ENCODE measurements at places on chromosomes 7 and 10.

DNA sequence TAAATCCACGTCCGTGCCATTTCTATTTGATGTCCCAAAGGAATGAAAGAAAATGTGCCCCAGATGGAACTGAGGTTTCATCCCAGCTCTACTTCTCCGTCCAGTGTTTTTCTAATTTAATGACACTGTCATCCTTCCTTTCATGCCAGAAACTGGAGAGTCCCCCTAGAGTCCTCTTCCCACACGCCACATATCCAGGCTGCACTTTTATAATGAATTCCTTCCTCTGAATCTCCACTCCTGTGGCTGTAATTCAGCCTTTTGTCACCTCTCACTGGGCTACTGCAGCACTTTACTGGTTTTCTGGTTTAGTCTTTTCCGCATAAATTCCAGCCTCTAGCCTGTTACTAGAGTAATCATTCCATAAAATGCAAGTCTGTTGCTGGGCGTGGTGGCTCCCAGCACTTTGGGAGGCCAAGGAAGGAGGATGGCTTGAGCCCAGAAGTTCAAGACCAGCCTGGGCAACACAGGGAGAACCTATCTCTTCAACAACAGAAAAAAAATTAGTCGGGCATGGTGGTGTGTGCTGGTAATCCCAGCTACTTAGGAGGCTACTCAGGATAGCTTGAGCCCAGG lies 142.6 kb upstream of the RHEB start:
- DNase-seq, result no peak

- no peak for DNase-seq
Observed at GRCh38 chr7:133501771-133502170, 248.9 kb downstream of the EXOC4 start.

- no peak for DNase-seq
Observed at GRCh38 chr10:28241741-28242399, 61.0 kb downstream of the MPP7 start.

DNA sequence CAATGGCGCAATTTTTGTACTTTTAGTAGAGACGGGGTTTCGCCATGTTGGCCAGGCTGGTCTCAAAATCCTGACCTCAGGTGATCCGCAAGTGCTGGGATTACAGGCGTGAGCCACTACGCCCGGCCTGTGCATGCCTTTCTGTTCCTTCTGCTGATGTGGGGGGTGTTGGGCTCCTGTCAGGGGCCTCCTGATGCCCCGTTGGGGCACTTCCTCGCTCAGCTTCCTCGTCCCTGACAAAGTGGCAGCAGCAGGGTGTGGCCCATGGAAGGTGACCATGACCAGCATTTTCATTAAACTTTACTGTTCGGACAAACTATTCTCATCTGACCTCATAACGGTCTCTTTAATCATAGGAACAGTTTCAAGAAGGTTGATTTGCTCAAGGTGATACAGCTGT lies 69.4 kb downstream of the TBXAS1 start:
- no peak for DNase-seq

DNA sequence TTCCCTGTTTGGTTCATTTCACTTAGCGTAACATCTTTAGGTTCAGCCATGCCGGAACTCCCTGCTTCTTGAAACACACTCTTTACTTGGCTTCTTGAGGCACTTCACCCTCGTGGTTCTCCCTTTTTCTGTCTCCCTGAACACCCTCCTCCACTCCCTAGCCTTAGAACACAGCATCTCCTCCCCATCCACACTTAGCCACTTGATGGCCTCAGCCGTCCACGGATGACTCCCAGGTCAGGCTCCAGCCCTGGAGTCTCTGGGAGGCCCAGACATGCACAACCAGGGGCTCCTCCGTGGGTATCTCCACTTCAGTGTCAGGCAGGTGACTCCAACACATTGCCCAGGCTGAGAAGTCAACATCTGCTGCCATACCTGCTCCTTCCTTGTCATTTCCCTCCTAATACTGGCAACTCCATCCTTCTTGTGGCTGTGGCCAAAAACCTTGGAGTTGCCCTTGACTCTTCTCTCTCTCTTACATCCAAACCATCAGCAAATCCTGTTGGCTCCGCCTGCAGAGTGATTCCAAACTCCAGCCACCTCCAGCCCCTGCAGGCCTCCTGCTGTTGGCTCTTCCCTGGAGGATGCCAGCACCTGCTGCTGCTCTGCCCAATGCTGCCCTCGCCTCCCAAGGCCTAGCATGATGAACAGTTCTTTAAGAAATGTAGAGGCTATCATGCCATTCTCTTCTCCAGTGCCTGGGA lies 8.4 kb upstream of the INMT start:
- no peak for DNase-seq

DNA sequence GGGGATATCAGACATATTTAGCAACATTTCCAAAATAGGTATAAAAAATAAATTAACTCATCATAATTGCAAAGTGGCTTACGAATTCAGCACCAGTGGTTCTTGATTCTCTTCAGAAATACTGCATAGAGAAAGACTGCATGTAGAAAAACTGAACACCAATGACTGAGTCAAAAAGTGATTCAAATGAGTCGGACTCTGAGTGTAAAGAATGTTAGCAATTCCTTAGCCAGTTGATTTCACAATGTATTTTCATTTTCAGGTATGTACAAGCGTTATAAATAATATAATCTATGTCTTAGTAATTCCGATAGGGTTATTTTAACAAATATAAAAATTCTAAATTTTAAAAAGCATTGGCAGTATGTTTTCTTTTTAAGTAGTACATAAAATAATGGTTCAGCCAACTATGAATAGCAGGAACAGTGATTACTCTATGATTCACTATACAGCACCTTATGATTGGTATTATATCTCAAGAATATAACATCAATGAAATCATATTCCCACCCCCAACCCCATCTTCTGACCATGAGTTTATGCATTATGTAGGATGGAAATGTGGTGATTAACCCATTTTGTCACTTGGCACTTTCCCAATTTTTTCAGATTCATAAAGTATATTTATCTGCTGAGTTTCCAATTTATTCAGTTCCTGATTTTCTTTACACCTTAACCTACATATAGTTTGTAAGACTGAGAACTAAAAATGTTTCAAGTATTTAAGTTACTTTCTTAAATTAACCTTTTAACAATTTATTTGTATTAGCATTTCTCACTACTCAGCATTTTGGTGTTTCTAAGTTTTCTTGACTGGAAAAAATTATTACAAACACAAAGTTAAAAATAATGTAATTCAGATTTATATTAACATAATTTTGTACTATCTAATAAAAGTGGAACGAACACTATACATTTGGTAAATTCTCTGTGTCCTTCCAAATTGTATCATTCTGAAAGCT lies 33.9 kb downstream of the DNAJC1 start:
- no peak for DNase-seq

GRCh38 chr7:107659666-107660065 lies 962 bp upstream of the SLC26A4 start:
- peak; percentile 24 for DNase-seq

DNA sequence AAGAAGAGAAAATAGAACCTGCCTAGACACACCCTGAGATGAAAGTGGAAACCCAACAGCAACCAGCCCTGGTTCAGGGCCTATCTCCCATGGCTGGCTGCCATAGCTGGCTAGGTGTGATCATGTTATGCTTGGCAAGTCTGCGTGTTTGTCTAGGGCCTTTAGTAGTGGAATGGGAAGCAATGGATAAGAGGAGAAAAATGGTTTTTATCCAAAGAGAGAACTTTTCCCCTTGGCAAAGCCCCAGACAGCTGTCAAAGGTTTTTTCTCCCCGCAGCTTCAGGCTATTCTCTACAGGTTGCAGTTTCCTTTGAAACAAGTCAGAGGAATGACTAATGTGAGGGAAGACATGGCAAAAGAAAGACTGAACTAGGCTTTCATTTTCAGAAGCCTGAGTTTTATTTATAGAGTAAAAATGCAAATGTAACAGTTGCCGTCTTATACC lies 161.5 kb downstream of the SEMA3D start:
- DNase-seq, result no peak
